A673 (cell line): ENCODE measurements at places on chromosomes 3 and 15.

DNA sequence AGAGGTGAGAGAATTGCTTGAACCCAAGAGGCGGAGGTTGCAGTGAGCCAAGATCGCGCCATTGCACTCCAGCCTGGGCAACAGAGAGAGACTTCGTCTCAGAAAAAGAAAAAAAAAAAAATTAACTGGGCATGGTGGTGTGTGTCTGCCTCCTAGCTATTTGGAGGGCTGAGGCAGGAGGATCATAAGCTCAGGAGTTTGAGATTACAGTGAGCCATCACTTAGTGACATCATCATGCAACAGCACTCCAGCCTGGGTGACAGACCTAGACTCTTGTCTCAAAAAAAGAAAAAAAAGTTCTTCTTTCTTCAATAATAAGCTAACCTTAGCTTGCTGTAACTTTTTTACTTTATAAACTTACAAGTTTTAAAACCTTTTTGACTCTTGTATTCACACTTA lies 99.8 kb downstream of the SLMAP start:
- H3K4me3 ChIP-seq, result no peak overlapping the region
- H3K27me3 ChIP-seq, result no peaks in the 10 kb centered on the region
- no peaks in the 10 kb centered on the region for H3K36me3 ChIP-seq
- DNase-seq, result no peak

DNA sequence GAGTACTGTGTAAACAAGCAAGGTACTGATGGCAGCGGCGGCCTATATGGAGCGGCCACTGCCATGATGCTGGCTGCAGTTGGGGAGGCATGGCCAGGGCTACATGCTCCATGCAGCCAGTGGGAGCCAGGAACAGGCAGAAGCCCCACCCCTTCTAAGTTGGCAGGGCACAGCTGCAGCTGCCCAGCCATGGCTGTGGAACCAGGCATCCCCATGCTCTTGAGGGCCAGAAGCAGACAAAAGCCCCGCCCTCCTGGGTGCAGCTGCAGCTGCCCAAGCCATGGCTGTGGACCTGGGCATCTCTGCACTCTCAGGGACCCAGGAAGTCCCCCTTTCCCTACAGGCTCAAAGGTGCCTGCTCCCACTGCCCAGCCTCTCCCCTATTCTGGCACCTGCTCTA lies 150.9 kb downstream of the FMN1 start:
- DNase-seq, result no peak
- H3K36me3 ChIP-seq, result no peaks in the 10 kb centered on the region
- H3K4me3 ChIP-seq, result no peak overlapping the region

DNA sequence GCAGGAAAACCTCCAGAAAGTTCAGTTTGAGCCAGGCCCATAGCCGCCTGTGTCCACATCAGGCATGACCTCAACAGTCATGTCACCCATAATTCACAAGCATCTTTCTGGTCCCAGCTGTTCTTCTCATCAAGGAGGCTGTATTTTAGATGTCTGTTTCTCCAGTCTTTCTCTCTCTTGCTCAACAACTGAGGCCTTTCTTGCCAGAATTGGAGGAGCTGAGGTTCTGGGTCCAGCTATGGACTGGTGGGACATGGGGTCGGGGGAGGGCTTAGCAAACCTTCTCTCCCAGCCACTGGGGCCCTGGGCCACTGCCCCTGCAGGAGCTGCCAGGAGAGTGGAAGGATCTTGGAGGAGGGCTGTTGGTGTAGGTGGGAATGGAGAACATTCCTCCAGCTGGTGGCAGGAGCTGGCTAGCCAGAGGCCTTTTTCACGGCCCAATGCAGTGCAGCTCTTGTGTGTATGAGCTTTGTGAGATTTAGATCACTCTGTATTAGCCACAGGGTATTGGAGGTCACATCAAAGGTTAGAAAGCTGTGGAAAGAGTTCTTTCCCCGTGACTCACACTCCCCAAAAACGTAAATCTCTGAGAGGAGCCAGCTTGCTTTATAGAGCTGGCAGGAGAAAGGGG lies 23.5 kb downstream of the MAGEF1 start:
- H3K4me3 ChIP-seq, result no peak overlapping the region
- H3K27me3 ChIP-seq, result no peaks in the 10 kb centered on the region
- DNase-seq, result no peak
- H3K4me1 ChIP-seq, result no peaks in the 10 kb centered on the region
- H3K27ac ChIP-seq, result no peak overlapping the region
- H3K36me3 ChIP-seq, result no peaks in the 10 kb centered on the region

- DNase-seq, result no peak
- no peak overlapping the region for H3K27ac ChIP-seq
- H3K27me3 ChIP-seq, result no peaks in the 10 kb centered on the region
- H3K4me3 ChIP-seq, result no peak overlapping the region
- H3K36me3 ChIP-seq, result no peaks in the 10 kb centered on the region
These were observed 48.5 kb downstream of the RLBP1 start for GRCh38 chr15:89172921-89173320.

DNA sequence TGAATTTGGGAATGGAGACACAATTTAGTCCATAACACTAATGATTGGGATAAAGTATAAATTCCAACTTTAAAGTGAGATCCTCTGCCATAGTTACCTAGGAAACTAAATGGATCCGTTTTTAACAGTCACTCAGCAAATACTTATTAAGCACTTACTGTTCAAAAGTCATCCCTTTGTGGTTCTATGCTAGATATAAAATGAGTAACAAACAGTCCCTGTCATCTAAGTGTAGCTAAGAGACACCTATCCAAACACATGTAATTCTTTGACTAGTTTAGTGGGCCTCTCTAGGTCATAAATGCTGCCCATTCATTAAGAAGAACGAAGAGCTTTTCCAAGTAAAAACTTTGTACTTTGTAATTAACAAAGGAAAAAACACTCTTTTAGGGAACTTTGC lies 244.2 kb upstream of the CDIN1 start:
- H3K27ac ChIP-seq, result no peak overlapping the region
- no peaks in the 10 kb centered on the region for H3K4me1 ChIP-seq
- DNase-seq, result no peak
- no peaks in the 10 kb centered on the region for H3K36me3 ChIP-seq

DNA sequence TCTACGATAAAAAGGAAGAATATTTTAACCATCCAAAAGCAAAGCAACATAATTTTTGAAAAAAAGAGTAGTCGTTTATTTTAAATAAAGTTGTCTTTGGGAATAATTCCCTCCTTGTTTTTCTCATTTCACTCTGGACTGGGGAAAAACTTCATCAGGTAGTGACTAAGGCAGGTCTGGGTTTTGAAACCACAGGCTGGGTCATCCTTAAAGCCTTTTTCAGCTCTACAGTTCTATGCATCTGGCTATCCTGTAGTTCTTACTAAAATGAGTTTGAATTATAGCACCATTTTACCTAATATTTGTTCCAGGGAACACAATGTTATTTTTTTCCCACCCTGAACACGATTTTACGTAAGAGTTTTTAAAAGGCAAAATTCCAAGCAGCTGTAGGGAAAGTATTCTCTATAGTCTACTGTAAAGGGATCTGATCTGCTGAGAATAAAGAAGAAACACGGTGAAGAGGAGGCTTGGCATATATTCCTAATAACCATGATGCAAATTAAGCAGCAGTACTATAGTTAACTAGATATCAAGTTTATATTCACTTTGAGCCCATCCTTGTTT lies 107.7 kb downstream of the OSBPL10 start:
- H3K27me3 ChIP-seq, result no peaks in the 10 kb centered on the region
- no peak overlapping the region for H3K4me3 ChIP-seq
- no peaks in the 10 kb centered on the region for H3K36me3 ChIP-seq

DNA sequence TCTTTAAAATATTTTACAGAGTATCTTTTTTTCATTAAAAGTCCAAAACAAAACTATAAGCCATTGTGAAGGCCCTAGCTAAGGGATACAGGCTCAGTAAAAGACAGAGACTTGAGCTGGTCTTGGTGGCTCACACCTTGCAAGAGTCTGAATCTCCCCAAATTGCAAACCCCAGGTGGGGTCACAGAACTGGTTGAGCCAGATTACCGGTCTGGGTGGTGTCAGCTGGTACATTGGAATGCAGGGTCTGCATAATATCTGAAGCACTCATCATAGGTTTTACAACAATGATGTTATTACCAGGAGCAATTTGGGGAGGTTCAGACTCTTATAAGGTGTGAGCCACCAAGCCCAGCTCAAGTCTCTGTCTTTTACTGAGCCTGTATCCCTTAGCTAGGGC lies 201.2 kb upstream of the ARPP21 start:
- H3K36me3 ChIP-seq, result no peaks in the 10 kb centered on the region
- no peaks in the 10 kb centered on the region for H3K27me3 ChIP-seq
- H3K4me3 ChIP-seq, result no peak overlapping the region
- no peaks in the 10 kb centered on the region for H3K4me1 ChIP-seq
